ENCODE measurements at places on chromosomes 5 and 9.

GRCh38 chr5:139646912-139647505, 1.1 kb upstream of the CXXC5 start:
- no peak for DNase-seq

- no peak for DNase-seq
These were observed 65.3 kb downstream of the MARCHF3 start for GRCh38 chr5:126965061-126965475.

GRCh38 chr9:126347093-126347492, 20.5 kb downstream of the MVB12B start:
- no peak for DNase-seq

DNA sequence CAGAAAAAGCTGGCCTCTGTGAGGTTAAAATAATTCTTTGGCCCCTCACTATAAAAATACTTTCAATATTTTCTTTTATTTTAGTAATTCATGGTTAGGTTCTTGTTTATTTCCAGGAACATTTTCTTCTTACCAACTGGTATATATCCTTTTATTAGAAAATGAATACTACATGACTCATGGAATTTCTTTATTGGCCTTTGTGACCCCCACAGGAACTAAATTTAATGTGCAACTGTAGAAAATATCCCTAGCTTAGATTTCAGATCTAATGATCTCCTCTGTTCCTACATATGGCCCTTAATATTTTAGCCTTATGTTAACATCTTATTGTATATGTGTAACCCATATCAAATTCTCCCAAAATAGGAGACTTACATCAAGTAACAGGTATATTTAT, 429.9 kb downstream of the NR2F1-AS1 start:
- no peak for DNase-seq

- no peak for DNase-seq
These were observed 398 bp downstream of the TOR1A start for GRCh38 chr9:129823542-129823934.

DNA sequence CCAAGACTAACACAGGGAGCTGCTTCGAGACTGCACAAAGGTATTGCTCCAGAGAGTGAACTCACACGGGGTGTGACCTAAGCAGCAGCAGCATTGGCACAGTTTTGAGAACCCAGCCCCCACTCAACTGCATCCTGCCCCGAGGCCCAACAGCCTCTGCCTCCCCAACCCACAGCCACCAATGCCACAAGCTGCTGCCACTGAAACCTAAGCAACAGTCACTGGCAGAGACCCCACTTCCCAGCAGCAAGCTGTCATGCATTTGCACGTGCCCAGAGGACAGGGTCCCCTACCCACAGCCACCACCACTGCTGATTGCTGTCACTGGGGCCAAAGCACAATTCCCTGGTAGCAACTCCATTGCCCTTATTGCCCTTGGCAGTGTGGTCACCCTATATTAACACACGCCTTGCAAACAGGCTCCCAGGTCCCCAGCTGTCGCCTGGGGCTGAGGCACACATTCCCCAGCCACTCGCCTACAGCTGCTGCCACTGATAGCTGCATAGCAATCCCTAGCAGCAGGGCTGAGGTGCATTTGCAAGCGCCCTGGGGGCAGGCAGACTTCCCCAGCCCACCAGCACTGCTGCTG, 141.0 kb downstream of the AGTPBP1 start:
- DNase-seq = peak; percentile 91

DNA sequence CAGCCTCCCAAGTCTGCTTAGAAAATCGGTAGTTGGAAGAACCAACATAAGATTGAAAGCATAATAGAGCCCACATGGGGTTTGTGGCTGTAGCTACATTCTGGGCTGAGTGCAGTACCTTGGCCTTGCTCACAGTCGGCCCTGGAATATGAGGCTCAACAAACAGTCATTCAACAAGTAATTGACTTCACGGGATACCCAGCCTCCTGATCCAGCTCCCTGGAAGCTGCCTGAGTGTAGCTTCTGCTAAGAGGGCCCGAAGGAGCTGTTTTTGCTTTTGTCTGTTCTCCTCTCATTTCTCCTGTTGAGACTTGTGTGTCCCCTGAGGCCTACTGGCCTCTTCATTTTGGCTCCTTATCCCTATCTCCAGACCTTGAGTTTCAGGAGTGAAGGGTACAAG, 170.7 kb downstream of the HSPA4 start:
- DNase-seq = no peak

GRCh38 chr9:101477736-101478135, 42.2 kb upstream of the ALDOB start:
- no peak for DNase-seq

GRCh38 chr9:135701067-135701958, 672 bp upstream of the KCNT1 start:
- DNase-seq = peak; percentile 27

GRCh38 chr5:180785794-180786221, 16.8 kb downstream of the MGAT1 start:
- DNase-seq = no peak

DNA sequence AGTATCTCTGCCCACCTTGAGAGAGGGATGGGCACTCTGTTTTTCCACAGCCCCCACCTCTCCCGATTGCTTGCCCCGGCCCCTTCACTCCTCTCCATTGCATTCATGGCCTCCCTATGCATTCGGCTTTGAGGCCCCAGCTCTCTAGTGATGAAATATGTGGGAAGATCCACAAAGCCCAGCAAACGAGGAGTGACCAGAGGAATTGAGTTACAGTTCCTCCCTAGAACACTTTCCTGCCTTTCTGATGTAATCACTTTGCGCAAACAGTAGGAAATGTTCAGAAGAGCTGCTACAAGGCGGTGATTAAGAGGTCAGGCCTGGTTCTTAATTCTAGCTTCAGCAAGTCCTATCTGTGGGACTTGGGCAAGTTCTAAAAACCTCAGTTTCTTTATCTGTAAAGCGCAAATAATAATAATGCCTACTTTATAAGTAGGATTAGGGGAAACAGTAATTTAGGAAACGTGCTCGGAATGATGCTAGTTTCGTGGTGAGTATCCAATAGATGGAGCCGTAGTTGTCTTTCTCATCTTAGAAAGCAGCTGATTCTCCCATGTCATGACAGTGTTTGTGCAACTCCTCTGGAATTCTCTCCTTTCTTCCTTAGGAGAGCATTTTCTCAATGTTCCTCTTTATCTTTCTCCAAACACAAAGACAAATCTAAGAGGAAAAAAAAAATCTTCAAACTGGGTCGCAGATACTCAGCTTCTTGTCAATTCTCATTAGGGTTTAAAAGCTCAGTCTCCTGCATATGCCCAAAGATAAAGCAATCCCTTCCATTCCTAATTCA, 99.5 kb upstream of the MSX2 start:
- DNase-seq = no peak

DNA sequence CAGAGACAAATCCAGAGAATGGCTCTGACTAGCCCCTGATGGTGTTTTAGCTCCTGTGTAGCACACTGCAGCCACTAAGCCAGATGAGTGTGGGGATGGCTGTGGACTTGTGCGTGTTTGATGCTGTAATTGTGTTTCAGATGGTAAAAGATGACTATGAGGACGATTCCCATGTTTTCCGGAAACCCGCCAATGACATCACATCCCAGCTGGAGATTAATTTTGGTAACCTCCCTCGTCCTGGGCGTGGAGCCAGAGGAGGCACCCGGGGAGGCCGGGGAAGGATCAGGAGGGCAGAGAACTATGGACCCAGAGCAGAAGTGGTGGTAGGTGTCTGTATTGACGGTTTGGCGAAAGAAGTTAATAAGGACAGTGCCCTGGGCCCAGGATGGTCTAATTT, 38.0 kb downstream of the HABP4 start:
- no peak for DNase-seq

DNA sequence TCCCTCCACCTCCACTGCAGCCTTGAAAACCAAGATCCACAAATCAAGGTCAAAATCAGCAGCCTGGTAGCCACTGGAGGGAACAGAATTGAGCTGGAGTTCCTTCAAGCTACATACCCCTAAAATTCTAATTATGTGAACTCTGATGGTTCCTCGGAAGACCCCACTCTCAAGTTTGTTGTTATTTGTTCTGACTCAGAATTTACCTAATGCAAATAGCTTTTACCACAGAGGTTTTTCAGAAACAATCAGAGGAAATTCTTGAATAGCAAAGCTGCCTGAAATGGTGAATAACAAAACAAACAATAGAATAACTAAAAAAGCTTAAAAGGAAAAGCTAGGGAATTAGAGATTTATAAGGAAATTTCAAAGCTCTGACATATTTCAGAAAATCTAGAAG, 220.0 kb downstream of the CDH18 start:
- DNase-seq = no peak
